ENCODE measurements at places on chromosomes 7 and 10. TPM values are rescaled to one million over a fixed set of nuclear protein-coding genes. Genes with fewer than 3 reads are reported as not detected.

Gene RGR
- polyA plus RNA-seq: 0.16 TPM

Gene CAMK1D
- 1.7 TPM for polyA plus RNA-seq

Gene FAM25G
- polyA plus RNA-seq: not detected

Gene GALNT17
- 35.5 TPM for polyA plus RNA-seq

Gene GARS1
- 95.6 TPM for polyA plus RNA-seq

- peak overlapping the region; percentile 61 for H3K27ac ChIP-seq
- peaks cover 5% of the 10 kb centered on the region for H3K4me1 ChIP-seq
- no peaks in the 10 kb centered on the region for H3K36me3 ChIP-seq
- H3K4me3 ChIP-seq: no peak overlapping the region
- no peak for DNase-seq
These were observed 47.6 kb upstream of the ANKRD1 start for GRCh38 chr10:90968328-90969081.

DNA sequence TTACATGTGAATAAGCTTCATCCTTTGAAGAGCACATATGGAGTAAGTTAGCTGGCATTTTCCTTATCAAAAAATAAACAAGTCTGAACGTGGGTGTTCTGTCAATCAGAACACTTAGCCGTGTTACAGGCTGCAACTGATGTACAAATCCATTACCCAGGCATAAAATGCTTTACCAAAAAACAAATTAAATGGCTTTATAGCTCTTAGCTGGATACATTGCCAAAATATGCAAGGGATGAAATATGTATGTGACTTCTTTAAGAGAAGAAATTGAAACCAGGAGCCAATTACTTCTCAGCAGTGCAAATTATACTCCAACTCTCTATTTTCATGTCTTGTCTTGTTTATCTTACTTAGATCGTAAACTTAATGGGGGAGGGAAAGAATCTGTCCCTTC is 214.8 kb downstream of the DGKB start:
- no peaks in the 10 kb centered on the region for H3K36me3 ChIP-seq
- no peak overlapping the region for H3K4me3 ChIP-seq
- H3K4me1 ChIP-seq: peaks cover 6% of the 10 kb centered on the region
- H3K27me3 ChIP-seq: no peaks in the 10 kb centered on the region
- H3K27ac ChIP-seq: no peak overlapping the region

GRCh38 chr10:21203473-21204107 is 306.5 kb upstream of the NEBL start:
- DNase-seq: peak; percentile 11
- no peak overlapping the region for H3K4me3 ChIP-seq
- H3K4me1 ChIP-seq: peaks cover 11% of the 10 kb centered on the region
- H3K27me3 ChIP-seq: no peaks in the 10 kb centered on the region
- H3K27ac ChIP-seq: no peak overlapping the region

DNA sequence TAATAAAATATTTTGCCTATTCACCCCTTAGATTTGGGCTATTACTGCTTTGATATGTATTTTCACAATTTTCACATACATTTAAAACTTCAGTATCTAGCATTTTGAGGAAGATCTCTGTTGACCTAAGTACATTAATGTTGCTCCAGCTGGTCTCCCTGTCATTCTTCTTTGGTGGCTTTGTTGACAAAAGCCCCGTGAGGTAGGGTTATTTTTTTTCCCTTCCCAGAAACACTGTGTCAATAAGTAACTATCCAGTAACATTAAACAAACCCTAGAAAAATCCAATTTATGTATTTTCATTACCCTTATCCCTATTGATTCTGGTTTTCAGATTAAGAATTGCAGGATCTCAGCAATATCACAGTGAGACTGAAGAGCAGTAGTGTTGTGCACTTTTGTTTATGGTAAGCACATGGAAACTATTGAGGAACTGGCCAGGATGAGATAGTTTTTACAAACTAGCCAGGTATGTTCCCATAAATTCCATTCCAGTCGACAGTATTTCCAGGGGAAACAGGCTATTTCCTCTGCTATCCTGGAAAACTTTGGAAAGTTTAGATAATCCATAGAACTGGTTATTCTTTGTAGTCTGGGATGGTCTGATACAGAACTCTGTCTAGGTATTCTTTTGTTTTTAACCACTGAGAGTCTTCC is 198.2 kb downstream of the PON1 start:
- no peak overlapping the region for H3K4me3 ChIP-seq
- DNase-seq: no peak
- no peaks in the 10 kb centered on the region for H3K27me3 ChIP-seq
- H3K36me3 ChIP-seq: no peaks in the 10 kb centered on the region
- H3K4me1 ChIP-seq: no peaks in the 10 kb centered on the region
- no peak overlapping the region for H3K27ac ChIP-seq

DNA sequence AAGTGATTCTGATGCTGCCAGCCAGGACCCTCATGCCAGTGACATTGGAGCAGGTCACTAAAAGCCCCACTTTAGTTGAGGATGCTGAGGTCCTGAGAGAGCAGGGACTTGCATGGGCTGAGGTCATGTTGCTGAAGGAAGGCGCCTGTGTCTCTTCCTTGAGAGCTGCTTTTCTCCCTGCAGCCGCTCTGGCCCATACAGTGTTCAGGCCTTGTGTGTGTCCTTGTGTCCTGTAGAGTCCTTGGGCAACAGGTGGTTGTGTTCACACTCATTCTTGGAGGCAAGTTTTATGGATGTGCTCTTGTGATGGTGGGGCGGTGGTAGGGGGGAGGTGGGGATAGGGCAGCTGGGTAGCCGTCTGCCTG is 33.3 kb downstream of the TSPAN14 start:
- H3K27me3 ChIP-seq: no peaks in the 10 kb centered on the region
- DNase-seq: no peak
- peaks cover 41% of the 10 kb centered on the region for H3K36me3 ChIP-seq
- no peak overlapping the region for H3K27ac ChIP-seq
- H3K4me3 ChIP-seq: no peak overlapping the region
- H3K4me1 ChIP-seq: peaks cover 90% of the 10 kb centered on the region

GRCh38 chr10:130834170-130834569 is 477.4 kb downstream of the TCERG1L start:
- no peaks in the 10 kb centered on the region for H3K27me3 ChIP-seq
- H3K4me3 ChIP-seq: no peak overlapping the region
- no peaks in the 10 kb centered on the region for H3K36me3 ChIP-seq
- no peak for DNase-seq
- H3K4me1 ChIP-seq: no peaks in the 10 kb centered on the region

GRCh38 chr7:120043250-120043649 is 229.7 kb upstream of the KCND2 start:
- no peak overlapping the region for H3K4me3 ChIP-seq
- H3K27me3 ChIP-seq: no peaks in the 10 kb centered on the region
- DNase-seq: no peak
- no peaks in the 10 kb centered on the region for H3K4me1 ChIP-seq
- no peaks in the 10 kb centered on the region for H3K36me3 ChIP-seq
- no peak overlapping the region for H3K27ac ChIP-seq

GRCh38 chr10:77374189-77374656 is 263.4 kb downstream of the KCNMA1 start:
- no peaks in the 10 kb centered on the region for H3K4me1 ChIP-seq
- H3K27ac ChIP-seq: no peak overlapping the region
- H3K27me3 ChIP-seq: no peaks in the 10 kb centered on the region
- DNase-seq: no peak
- no peak overlapping the region for H3K4me3 ChIP-seq

- H3K27ac ChIP-seq: no peak overlapping the region
- H3K4me1 ChIP-seq: peaks cover 7% of the 10 kb centered on the region
- H3K36me3 ChIP-seq: no peaks in the 10 kb centered on the region
These were observed 49.6 kb downstream of the TES start for GRCh38 chr7:116259871-116260440.

DNA sequence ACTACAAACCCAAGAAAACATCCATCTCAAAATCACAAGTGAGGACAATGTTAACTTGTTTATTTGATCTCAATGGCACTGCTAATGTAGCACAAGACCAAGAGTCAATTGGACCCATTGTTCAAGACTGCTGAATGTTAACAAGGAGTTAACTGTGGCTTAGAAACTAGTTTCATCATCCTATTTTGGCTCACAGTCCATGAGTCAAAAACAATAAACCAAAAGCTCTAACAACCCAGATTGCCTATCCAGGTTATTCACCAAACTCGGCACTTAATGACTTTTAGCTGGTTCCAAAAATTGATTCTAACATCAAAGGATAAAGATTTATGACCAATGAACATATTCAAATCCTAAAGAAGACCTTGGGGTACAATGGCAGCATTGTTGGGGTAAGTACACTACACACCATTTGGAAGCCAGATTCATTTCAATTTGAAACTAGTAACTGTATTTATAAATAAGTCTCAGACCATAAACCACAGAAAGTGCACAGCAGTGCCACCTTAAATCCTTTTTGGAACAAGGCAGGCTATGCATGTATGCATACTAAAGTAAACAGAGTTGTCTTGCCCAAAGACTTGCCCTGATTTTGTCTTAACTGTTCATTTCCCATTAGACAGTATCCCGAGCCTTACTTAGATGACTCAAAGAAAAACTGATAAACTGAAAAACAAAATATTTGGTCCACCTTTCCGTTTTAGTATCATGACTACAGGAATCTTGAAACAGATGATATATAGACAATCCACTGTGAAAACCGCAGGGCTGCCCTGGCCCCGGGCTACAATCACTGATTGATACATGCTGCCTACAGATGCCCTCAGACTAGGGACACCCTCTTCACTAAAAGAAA is 84.5 kb downstream of the SRPK2 start:
- no peaks in the 10 kb centered on the region for H3K27me3 ChIP-seq
- no peak for DNase-seq
- no peak overlapping the region for H3K4me3 ChIP-seq
- H3K4me1 ChIP-seq: peaks cover 20% of the 10 kb centered on the region
- no peaks in the 10 kb centered on the region for H3K36me3 ChIP-seq

DNA sequence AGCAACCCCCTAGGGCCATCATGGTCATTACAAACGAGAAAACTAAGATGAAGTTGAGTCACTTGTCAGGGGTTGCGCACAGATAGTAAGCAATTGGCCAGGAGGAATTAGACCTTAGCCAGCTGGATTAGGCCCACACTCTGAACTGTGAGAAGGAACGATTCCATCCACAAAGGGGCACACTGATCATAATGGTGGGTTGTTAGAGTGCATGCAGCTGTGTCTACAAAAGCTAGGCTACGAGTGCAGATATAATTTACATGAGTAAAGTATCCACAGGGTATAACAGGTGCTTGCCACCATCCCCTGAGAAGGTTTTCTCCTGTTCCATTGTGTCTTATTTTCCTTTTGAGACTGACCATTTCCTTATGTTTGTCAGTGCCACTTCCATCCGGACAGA is 16.6 kb upstream of the FAM170B start:
- DNase-seq: no peak
- H3K4me3 ChIP-seq: no peak overlapping the region
- H3K4me1 ChIP-seq: peaks cover 8% of the 10 kb centered on the region
- no peaks in the 10 kb centered on the region for H3K36me3 ChIP-seq

DNA sequence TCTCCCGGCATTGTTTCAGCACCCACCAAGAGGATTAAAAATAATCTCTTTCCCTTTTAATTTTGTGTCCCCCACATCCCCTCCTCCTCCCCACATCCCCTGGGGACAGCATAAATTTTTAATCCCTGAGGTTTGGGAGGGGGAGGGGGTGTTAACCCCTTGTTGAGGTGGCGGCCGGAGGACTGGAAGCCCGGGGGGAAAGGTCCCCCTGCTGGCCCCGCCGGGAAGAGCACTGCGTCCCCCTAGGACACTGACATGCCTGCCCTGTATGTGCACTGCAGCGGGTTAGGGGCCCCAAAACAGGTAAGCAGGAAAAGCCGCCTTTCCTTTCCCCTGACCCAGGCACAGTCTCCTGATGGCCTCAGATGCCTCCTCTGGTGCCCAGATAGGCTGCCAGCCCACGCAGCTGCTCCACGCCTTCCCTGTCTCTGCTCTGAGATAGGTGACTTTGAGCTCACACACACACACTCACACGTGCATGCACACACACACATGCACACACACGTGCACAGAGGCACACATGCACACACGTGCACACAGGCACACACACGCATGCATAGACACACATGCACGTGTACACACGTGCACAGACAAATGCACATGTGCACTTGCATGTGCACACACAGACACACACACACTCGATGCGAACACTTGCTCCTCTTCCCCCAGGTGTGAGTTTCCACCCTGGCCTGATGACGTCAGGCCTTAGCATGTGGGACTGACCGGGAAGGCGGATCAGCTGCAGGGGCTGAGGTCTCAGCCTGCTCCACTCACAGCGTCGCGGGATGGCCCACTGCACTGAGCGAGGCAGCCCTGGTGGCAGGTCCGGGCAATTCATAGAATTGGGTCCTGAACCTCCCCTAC is 12.3 kb downstream of the CNPY1 start:
- H3K27me3 ChIP-seq: peaks cover 73% of the 10 kb centered on the region
- no peaks in the 10 kb centered on the region for H3K36me3 ChIP-seq
- no peak overlapping the region for H3K27ac ChIP-seq
- H3K4me1 ChIP-seq: peaks cover 6% of the 10 kb centered on the region

DNA sequence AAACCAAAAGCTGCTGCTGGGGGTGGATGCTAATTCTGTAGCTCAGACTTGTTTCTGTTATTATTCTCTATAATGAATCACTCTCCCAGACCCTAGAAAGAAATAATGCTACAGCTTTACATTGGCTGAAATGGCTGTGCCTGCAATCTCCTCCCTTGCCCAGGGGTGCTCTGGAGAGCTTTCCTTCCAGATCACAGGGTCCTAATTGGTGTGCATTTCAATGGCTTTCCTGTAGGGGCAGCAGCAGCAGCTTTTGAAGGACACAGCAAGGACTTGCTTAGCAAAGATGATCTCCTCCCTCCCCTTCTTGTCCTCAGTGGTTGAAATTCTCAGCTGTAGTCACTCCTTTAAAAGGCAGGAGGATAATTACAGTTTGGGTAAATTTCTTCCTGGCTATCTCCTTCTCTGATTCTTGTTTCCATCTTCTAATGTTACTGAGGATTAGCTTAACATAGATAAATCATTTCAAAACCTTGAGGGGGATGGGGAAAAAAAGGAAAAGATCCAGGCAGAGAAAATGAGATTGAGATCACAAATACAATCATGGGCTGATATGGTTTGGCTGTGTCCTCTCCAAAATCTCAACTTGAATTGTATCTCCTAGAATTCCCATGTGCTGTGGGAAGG is 120.2 kb upstream of the CTTNBP2 start:
- no peaks in the 10 kb centered on the region for H3K4me1 ChIP-seq
- H3K4me3 ChIP-seq: no peak overlapping the region
- H3K27me3 ChIP-seq: no peaks in the 10 kb centered on the region
- DNase-seq: no peak
- no peak overlapping the region for H3K27ac ChIP-seq

GRCh38 chr10:78260680-78261079 is 227.0 kb downstream of the RPS24 start:
- peaks cover 18% of the 10 kb centered on the region for H3K4me1 ChIP-seq
- no peak overlapping the region for H3K4me3 ChIP-seq
- no peaks in the 10 kb centered on the region for H3K27me3 ChIP-seq
- no peaks in the 10 kb centered on the region for H3K36me3 ChIP-seq

GRCh38 chr10:63266391-63267316 is 133.5 kb downstream of the NRBF2 start:
- peak overlapping the region; percentile 59 for H3K4me3 ChIP-seq
- no peak for DNase-seq
- no peaks in the 10 kb centered on the region for H3K36me3 ChIP-seq
- no peaks in the 10 kb centered on the region for H3K27me3 ChIP-seq
- H3K27ac ChIP-seq: peak overlapping the region; percentile 86
